ENCODE measurements at places on chromosomes 2 and 18.

- no peak for DNase-seq
Observed at GRCh38 chr2:209817844-209818271, 46.2 kb downstream of the UNC80 start.

DNA sequence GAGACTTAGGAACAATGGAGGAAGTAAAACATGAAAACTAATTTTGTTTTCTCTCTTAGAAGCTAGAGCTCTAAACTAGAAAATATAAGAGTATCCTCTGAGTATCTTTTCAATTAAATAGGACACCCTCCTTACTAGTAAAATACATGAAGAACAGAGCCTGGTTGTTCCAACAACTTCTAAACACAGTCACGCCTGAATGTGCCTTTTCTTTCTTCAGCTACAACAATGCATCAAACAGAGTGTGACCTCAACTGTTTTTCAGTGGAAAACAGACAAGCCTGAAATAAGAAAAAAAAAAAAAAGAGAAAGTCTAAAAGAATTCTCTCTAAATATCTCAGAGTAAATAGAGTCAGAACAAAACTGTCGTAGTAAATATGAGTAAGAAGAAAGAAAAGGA lies 928.8 kb downstream of the CNTNAP5 start:
- DNase-seq = no peak

DNA sequence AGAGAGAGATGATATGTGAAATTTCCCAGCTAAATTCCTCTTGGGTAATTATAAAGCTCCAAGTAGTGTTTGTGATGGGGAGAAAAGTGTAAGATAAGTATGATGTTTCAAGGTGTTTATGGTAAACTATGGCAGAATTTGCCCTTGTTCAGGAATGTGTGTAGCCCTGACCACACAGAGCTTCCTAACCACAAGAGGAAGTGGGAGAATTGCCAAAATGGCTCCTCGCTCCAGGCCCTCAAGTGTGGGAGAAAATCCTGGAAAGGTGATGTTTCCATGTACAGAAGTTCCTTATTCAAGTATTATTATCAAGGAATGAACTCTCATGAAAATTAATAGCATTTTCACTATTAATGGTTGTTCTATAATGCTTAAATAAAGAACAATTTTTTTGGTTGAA lies 878.3 kb downstream of the TDRD15 start:
- DNase-seq = no peak

DNA sequence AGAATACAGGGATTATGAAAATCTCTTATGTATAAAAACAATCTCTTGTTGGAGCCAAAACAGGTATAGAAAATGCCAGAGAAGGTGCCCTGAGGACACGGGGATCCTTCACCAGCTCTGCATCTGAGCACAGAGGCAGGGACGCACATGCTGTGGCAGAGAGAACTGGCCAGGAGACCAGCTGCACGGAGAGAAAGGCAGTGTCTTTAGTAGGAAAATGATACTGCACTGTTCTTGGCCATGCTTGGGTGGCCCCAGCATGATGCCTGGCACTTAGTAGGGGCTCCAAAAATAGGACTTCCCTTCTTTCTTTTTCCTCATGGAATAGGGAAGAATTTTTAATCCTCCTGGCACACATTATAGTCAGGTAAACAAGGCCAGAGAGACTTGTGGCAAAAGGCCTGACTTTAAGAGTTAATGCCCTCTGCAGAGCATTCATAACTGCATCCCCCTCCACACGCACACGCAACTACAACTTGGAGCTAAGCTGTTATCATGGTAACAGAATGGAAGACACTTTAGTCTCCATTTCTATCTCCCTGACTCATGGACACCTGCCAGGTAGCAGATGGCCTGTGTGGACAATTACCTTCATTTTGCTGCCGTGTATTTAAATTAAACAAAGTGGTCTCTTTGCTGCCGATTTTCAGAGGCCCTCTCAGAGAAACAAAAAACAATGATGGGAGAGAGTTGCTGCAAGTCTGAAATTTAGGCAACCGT lies 59.7 kb upstream of the DNMT3A start:
- DNase-seq = no peak

- DNase-seq = peak; percentile 9
Observed at GRCh38 chr18:11989966-11990380, 8.7 kb downstream of the IMPA2 start.
